Epithelial cell of proximal tubule (primary cell): ENCODE measurements at places on chromosomes 3 and 15. TPM values are rescaled to one million over a fixed set of nuclear protein-coding genes. Genes with fewer than 3 reads are reported as not detected.

GRCh38 chr3:45140141-45140769, 5.9 kb downstream of the CDCP1 start:
- no peak for DNase-seq

SNX33 gene
- total RNA-seq = 6.7 and 13.5 TPM in 2 replicates

GRCh38 chr15:86333819-86334218, 254.1 kb downstream of the AGBL1 start:
- DNase-seq = no peak

- no peak for DNase-seq
These were observed 50.0 kb downstream of the STRIT1 start for GRCh38 chr3:155243512-155243921.

DNA sequence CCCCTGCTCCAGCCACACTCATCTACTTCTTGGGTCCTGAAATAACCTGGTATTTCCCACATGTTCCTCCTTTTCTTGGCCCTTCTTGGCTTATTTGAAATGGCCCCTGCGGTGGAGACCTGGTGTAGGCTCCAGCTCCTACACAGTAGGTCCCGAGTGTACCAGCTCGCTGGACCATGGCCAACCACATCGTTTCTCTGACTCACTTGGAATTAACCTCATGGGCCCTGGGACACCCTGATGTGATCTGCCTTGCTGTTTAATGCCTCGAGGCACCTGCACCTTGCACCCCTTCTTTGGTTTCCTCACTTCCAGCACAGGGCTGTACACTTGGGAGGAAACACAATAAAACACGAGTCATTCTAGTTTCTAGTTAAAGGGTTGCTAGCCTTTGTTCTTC, 60.3 kb downstream of the FEM1B start:
- peak; percentile 52 for DNase-seq

DNA sequence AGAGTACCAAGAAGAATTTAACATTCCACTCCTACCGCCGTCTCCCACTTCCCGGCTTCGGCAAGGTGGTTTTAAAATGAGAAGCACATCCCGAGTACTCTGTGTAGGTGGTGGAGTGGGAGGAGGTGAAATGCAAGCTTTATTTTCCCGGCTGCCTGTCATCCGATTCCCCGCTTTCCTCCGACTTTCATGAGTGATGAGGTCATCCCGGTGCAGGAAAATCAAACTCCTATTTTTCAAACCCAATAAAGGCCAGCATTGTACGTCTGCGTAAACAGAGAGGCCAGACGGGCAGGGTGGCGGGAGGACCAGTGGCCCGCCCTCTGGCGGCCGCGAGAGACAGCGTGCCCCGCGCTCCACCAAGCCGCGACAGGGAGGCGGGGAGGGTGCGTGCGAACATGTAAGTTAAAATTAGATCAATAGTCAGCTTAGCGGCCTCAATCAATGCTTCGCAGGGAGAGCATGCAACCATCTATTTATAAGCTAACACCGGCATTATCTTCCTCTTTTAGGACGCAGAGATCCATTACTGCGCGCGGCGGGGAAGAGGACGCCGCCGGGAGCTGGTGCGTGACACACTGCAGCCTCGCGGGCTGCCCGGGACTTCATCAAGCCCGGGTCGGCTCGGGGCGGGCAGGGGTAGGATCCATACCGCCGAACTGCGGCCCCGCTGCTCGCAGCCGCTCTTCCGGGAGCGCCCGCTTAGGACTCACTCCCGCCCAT, 163.3 kb downstream of the CD47 start:
- DNase-seq = no peak

DNA sequence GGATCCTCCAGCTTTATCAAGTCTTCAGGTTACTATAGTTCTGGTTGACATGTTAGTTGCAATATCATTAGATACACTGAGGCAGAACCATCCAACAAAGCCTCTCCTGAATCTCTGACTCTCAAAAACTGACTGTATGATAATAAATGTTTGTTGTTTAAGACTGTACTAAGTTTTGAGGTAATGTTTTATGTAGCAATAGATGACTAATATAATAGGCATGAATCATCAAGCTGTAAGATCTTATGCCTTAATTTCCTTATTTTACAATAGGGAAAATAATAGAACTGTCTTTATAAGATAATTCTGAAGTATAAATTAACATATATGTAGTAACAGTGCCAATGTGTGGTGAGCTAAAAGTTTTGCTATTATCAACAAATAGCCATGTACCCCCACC, 88.9 kb upstream of the TBC1D5 start:
- no peak for DNase-seq

GRCh38 chr15:82532383-82532990, 7.8 kb downstream of the RPS17 start:
- no peak for DNase-seq

TMEM40 gene
- 3.0 and 11.8 TPM in 2 replicates for total RNA-seq

CSPG4 gene
- total RNA-seq = 1.2 and 2.1 TPM in 2 replicates

DNA sequence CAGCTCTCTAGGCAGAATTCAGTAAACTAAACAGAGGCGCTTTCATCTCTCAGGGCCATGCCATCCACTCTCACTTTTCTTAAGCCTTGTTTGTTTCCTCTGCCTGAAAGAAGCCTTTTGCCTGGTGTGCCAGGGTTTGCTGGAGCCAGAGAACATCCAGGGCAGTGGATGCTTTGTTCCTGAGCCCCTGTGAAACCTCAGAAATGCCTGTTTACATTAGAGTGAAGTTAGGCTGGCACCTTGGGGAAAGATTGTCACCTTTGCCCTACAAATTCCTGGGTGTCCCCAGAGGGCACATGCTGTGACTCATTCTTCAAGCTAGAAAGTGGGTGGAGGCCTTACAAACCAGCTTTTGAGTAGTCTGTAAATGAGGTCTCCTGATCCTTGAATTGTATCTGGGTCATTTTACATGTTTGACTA, 10.7 kb upstream of the TRAK1 start:
- DNase-seq = no peak

DNA sequence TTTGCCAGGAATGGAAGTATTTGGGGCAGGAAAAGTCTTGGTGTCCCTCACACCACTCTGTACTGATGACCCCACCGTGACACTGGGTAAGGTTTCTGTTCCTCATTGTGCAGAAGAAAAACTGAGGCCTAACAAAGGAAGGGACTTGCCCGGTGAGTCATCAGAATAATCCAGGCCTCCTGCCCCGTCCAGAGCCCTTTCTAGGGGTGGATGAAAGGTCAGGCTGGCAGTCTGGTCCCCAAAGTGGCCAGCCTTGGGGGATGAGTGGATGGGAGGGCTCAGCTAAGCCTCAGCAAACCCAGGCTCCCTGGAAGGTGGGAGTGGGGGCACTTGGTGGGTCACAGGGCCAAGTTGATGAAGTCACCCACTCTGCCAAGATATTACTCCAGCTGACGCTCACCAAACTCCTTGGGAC, 2.3 kb upstream of the DNAH1 start:
- DNase-seq = no peak

DNA sequence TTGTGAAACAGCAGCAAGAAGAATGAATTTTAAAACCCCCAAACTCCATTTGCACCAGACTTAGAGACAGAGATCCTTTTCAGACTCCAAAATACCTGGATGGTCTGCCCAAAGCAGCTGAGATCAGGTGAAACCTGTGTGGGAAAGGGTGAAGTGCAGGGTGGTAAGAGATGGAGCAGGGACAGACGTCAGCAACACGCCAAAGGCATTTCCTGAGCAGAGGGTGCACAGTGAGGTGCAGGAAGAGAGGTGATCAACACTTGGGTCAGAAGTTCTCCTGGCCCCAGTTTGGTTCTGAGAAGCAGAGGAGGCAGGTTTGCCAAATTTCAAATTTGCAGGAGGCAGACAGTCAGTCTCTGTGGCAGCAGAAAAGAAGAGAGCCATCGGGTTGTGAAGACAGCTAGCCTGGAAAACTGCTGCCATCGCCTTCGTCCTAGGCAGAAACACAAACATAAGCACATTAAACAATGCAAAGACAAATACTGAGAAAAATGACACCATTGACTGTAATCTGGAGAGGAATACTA, 9.8 kb downstream of the CCR4 start:
- DNase-seq = no peak

DNA sequence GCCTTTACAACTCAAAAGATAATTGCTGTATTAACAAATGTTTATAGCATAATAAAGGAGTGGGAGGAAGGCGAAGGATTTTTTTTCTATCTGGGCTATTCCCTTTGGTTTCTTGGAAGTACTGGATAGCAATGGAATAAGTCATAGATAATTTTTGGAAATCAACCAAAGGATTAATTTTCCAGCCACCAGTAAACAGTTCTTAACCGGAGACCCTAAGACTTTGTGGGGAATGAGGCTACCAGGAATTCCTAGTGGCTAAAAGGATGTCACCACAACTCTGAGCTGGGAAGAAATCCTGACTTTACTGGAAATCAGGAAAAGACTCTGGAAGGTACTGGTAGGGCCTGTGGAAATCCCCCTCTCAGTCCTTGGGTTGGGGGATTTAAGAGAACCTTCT, 138.4 kb upstream of the RARB start:
- no peak for DNase-seq

DNA sequence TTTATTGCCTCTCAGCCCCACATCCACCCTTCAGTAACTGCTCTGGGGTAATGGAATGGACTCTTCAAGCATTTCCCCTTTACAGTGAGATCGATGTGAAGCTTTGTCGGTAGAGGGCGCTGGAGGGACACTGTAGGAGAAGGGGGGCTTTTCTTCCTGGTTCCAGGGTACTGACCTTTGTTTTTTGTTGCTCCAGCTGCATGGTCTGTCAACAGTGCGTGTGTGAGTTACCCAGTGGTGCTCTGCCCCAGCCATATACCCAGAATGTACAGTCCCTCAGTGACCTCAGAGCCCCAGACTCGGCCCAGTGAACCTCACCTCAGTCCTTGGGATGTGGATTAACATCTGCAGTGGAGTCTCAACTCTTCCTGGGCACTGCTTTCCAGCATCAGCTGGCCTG, 180.3 kb upstream of the TSC22D2 start:
- DNase-seq = no peak

HRH1 gene
- 3.1 and 7.3 TPM in 2 replicates for total RNA-seq

HTD2 gene
- 6.1 and 7.3 TPM in 2 replicates for total RNA-seq

- DNase-seq = no peak
These were observed 41.6 kb downstream of the ANO10 start for GRCh38 chr3:43580181-43580580.

GRCh38 chr15:81001152-81002008, 657 bp downstream of the TLNRD1 start:
- no peak for DNase-seq

- no peak for DNase-seq
These were observed 31.3 kb upstream of the ATP10A start for GRCh38 chr15:25894371-25894902.

TMCO5A gene
- total RNA-seq = not detected in 2 replicates

- no peak for DNase-seq
These were observed 10.1 kb downstream of the PDCD6IP start for GRCh38 chr3:33808559-33808958.

THRB gene
- total RNA-seq = 2.1 and 11.8 TPM in 2 replicates

GRCh38 chr15:63490345-63491034, 13.9 kb upstream of the USP3 start:
- DNase-seq = no peak

DNA sequence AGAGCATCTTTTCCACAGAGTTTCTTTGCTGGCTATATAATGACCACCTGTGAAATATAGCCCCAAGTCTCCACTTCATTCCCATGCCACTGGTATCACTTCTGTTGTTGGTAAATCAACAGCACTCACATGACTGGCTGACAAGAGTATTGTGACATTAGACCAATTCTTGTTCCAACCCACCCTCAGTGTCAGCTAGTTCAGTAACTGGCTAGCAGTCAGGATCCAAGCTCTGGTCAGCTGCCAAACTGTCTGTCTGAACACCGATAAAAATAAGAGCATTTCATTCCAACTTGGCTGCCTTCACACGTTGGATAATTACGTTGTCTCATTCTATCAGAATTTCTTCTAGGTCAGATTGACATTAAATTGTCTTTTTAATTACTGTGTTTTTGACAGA, 166.5 kb downstream of the USP13 start:
- no peak for DNase-seq
